Activated T-cell treated with anti-CD3 and anti-CD28 coated beads, Interleukin-2, amount 50 U/mL, for 72 hours (primary cell): ENCODE measurements at places on chromosomes 3 and 15. TPM values are rescaled to one million over a fixed set of nuclear protein-coding genes. Genes with fewer than 3 reads are reported as not detected.

- no peak overlapping the region for H3K4me3 ChIP-seq
- H3K4me1 ChIP-seq = peaks cover 13% of the 10 kb centered on the region
- no peak for DNase-seq
- H3K27me3 ChIP-seq = no peaks in the 10 kb centered on the region
Measured at GRCh38 chr3:16181361-16181760, 6.9 kb downstream of the GALNT15 start.

DNA sequence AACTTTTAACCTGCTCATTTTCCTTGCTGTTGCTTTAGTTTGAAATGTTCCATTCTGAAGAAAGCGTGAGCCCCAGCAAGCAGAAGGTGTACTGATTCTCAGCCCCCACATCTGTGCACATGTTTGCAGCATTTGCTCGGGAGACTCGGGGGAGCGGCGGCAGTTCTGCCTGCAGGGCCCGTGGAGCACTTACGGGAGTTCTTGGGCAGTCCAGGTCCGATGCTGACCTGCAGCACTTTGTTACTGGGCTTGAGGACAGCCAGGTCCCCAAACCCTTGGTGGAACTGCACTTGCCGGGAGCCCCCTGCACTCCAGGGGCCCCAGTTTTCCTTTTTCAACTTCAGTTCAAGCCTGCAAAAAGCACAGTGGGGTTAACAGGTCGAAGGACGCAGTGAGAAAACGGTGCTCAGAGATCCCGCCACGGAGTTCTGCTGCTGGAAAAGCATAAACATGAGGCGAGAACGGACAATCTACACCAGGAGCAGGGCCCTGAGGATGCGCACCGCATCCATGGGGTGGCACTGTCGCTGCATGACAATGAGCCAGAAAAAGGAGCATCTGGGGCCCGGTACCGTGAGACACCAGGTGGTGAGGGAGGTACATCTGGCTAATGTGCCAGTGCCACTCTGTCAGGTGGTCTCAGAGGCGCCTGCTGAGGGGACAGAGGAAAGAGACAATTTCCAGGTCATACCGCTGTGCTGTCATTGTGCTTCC lies 45.6 kb upstream of the LDHAL6B start:
- H3K27me3 ChIP-seq = no peaks in the 10 kb centered on the region
- no peak overlapping the region for H3K4me3 ChIP-seq
- H3K4me1 ChIP-seq = no peaks in the 10 kb centered on the region
- no peak overlapping the region for H3K27ac ChIP-seq
- DNase-seq = peak; percentile 23

DNA sequence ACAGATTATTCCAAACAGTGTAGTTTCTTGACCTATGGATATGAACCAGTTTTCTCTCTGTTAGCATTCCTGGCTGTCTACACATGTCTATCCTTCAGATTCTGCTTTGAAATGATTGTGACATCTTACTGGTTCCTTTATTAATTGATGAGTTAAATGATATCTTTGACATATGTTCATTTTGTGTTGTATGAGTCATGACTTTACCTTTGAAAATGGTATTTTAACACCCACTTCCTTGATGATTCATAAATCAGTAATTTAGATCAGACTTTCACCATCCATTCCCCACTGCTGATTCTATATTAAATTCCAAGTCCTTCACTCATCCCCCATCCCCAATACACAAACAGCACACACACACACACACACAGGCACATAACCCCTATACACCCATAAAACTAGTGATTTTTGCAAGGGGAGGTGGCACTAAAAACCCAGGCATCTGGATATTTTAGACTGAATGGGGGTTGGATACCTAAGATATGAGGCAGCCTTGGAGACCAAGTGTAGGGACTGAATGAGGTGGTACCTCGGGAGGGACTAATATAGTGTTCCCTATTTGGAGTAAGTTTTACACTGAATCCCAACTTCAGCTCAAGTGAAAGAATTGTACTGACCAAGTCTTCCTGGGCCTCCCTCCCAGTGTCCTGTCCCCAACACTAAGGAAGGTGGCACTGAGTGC lies 9.7 kb downstream of the CCK start:
- H3K4me1 ChIP-seq = peaks cover 9% of the 10 kb centered on the region
- no peak overlapping the region for H3K27ac ChIP-seq
- no peak overlapping the region for H3K4me3 ChIP-seq
- peaks cover 38% of the 10 kb centered on the region for H3K27me3 ChIP-seq

- H3K4me3 ChIP-seq = peak overlapping the region; percentile 81
- DNase-seq = peak; percentile 66
- no peak overlapping the region for H3K27ac ChIP-seq
- peaks cover 37% of the 10 kb centered on the region for H3K4me1 ChIP-seq
- peaks cover 1% of the 10 kb centered on the region for H3K36me3 ChIP-seq
- H3K27me3 ChIP-seq = peaks cover 50% of the 10 kb centered on the region
Measured at GRCh38 chr15:41494190-41494921, 682 bp downstream of the ITPKA start.

DNA sequence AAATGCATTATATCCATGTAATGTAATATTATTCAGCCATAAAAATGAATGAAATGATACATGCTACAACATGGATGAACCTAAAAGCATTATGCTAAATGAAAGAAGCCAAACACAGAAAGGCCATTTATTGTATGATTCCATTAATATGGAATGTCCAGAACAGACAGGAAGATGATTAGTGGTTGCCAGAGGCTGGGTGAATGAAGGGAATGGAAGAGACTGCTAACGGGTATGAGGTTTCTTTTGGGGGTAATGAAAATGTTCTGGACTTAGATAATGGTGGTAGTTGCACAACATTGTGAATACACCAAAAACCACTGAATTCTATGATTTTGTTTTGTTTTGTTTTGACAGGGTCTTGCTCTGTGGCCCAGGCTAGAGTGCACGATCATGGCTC lies 61.6 kb upstream of the MAP4 start:
- no peaks in the 10 kb centered on the region for H3K27me3 ChIP-seq
- no peaks in the 10 kb centered on the region for H3K36me3 ChIP-seq
- no peak for DNase-seq
- H3K4me1 ChIP-seq = peaks cover 6% of the 10 kb centered on the region
- no peak overlapping the region for H3K4me3 ChIP-seq

GRCh38 chr3:126990890-126991289 lies 8.0 kb downstream of the PLXNA1 start:
- no peaks in the 10 kb centered on the region for H3K27me3 ChIP-seq
- H3K4me1 ChIP-seq = no peaks in the 10 kb centered on the region
- DNase-seq = no peak
- H3K4me3 ChIP-seq = no peak overlapping the region
- no peaks in the 10 kb centered on the region for H3K36me3 ChIP-seq

- no peak overlapping the region for H3K27ac ChIP-seq
- H3K4me3 ChIP-seq = no peak overlapping the region
- peaks cover 53% of the 10 kb centered on the region for H3K27me3 ChIP-seq
- peaks cover 14% of the 10 kb centered on the region for H3K4me1 ChIP-seq
Measured at GRCh38 chr15:99102332-99103235, 2.3 kb upstream of the SYNM start.

- no peak overlapping the region for H3K4me3 ChIP-seq
- no peaks in the 10 kb centered on the region for H3K4me1 ChIP-seq
- H3K27ac ChIP-seq = no peak overlapping the region
- H3K27me3 ChIP-seq = no peaks in the 10 kb centered on the region
- H3K36me3 ChIP-seq = no peaks in the 10 kb centered on the region
- DNase-seq = no peak
Measured at GRCh38 chr3:74445541-74445940, 168.9 kb downstream of the CNTN3 start.

- H3K4me1 ChIP-seq = no peaks in the 10 kb centered on the region
- H3K27me3 ChIP-seq = no peaks in the 10 kb centered on the region
- peaks cover 4% of the 10 kb centered on the region for H3K36me3 ChIP-seq
- no peak overlapping the region for H3K4me3 ChIP-seq
Measured at GRCh38 chr3:64936556-64936955, 248.8 kb upstream of the ADAMTS9 start.

DNA sequence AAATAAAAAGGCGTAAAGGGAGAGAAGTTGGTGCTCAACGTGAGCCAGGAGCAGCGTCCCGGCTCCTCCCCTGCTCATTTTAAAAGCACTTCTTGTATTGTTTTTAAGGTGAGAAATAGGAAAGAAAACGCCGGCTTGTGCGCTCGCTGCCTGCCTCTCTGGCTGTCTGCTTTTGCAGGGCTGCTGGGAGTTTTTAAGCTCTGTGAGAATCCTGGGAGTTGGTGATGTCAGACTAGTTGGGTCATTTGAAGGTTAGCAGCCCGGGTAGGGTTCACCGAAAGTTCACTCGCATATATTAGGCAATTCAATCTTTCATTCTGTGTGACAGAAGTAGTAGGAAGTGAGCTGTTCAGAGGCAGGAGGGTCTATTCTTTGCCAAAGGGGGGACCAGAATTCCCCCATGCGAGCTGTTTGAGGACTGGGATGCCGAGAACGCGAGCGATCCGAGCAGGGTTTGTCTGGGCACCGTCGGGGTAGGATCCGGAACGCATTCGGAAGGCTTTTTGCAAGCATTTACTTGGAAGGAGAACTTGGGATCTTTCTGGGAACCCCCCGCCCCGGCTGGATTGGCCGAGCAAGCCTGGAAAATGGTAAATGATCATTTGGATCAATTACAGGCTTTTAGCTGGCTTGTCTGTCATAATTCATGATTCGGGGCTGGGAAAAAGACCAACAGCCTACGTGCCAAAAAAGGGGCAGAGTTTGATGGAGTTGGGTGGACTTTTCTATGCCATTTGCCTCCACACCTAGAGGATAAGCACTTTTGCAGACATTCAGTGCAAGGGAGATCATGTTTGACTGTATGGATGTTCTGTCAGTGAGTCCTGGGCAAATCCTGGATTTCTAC lies at the start of gene RARB:
Gene RARB, plus strand, starts transcription at position 322 of the 847 bp plus-strand sequence. Its CDS starts 469 bp downstream, at position 791.
- no peaks in the 10 kb centered on the region for H3K4me1 ChIP-seq
- DNase-seq = no peak
- peak within 1 kb of the TSS; percentile 60 for H3K4me3 ChIP-seq

DNA sequence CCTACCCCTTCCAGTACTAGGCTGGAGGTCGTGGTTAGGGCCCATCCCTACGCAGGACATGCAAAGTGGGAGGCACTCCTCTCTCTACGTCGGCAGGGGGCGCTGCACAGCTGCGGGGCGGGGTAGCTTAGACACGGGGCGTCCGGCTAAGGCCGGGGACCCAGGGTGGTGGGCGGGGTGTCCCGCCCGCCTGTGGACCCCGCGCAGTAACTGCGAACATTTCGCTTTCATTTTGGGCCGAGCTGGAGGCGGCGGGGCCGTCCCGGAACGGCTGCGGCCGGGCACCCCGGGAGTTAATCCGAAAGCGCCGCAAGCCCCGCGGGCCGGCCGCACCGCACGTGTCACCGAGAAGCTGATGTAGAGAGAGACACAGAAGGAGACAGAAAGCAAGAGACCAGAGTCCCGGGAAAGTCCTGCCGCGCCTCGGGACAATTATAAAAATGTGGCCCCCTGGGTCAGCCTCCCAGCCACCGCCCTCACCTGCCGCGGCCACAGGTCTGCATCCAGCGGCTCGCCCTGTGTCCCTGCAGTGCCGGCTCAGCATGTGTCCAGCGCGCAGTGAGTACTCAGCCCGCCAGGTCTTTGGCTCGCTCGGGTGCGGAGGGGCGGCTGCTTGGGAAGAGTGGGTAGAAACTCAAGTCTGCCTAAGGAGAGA lies at the start of gene IL12A:
Gene IL12A, plus strand, starts transcription at position 219 of the 655 bp plus-strand sequence.
- DNase-seq = peak; percentile 85
- H3K4me3 ChIP-seq = peak within 1 kb of the TSS; percentile 82
- peak within 1 kb of the TSS; percentile 52 for H3K27ac ChIP-seq
- peaks cover 20% of the 10 kb centered on the region for H3K4me1 ChIP-seq

DNA sequence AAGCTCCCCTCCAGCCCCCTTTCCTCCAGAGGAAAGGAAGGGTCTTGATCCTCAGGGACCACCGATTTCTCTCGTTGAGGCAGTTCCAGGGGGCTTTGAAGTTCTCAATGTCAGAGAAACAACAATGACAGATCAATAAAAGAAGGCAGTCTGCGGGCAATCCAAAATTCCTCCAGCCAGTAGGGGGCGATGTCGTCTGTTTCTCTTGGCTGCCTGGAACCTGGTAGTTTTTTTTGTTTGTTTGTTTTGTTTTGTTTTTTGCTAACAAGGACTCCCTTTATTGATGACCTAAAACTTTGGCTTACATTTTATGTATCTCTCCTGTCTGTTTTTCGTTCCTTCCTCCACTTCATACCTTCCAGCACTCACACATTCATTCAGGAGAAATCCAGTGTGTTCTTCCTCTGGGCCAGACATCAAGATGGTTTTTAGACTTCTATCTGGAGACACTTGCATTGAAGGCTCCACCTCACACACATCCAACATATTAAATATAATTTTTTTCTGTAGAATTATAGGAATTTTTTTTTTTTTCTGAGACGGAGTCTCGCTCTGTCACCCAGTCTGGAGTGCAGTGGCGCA lies 276.6 kb downstream of the RPLP1 start:
- DNase-seq = peak; percentile 64
- H3K4me3 ChIP-seq = no peak overlapping the region

- H3K4me3 ChIP-seq = peak overlapping the region; percentile 57
- DNase-seq = peak; percentile 87
- no peaks in the 10 kb centered on the region for H3K27me3 ChIP-seq
Measured at GRCh38 chr15:85412956-85413854, 32.8 kb downstream of the AKAP13 start.

DNA sequence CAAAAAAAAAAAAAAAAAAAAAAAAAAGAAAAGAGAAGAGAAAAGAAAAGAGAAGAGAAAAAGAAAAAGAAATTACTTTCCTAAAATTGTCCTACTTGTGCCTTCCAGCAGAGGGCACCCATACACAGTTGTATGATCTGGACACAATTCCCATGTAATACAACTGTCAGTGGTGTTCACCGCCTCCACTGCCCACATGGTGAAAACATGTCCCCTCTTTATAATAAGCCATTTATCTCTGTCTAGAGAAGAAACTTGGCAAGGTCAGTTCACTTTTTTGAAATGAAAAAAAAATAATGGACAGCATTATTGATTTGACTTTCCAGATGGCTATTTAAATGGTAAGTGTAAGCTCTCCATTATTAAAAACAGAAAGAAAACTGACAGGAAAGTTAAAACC lies 459.4 kb downstream of the GBE1 start:
- no peak overlapping the region for H3K4me3 ChIP-seq
- H3K4me1 ChIP-seq = no peaks in the 10 kb centered on the region
- no peak overlapping the region for H3K27ac ChIP-seq
- no peaks in the 10 kb centered on the region for H3K36me3 ChIP-seq

MME gene
- not detected for total RNA-seq

MESP2 gene
- not detected for total RNA-seq

FILIP1L gene
- 0.46 TPM for total RNA-seq

SLC9C1 gene
- not detected for total RNA-seq

ROPN1B gene
- not detected for total RNA-seq

GNAT1 gene
- total RNA-seq = not detected

OR4F6 gene
- total RNA-seq = not detected
